ENCODE measurements at places on chromosomes 6 and 20.
A peak's percentile ranks its signal among the peaks of the same experiment; 100 is the strongest.

DNA sequence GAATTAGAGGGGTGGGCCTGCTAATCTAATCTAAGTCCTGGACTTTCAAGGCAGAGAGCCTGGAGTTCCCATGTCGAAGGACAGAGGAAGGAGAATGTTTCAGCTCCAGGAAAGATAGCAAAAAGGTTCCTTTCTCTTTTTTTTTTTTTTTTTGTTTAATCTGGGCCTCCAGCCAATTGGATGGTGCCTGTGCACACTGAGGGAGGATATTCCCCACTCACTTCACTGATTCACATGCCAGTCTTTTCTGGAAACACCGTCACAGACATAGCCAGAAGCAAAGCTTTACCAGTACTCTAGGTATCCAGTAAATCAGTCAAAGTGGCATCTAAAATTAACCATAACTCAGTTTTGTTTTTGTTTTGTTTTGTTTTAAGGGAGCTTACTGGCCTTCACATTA is 721.1 kb downstream of the TENT5A start:
- no peak for DNase-seq

- no peak for DNase-seq
These were observed 121.4 kb upstream of the CEP162 start for GRCh38 chr6:84348801-84349200.

GRCh38 chr20:50220093-50220893 is 29.7 kb downstream of the CEBPB start:
- no peak for DNase-seq

- DNase-seq = no peak
These were observed 215.1 kb upstream of the TBX18 start for GRCh38 chr6:84979541-84979940.

DNA sequence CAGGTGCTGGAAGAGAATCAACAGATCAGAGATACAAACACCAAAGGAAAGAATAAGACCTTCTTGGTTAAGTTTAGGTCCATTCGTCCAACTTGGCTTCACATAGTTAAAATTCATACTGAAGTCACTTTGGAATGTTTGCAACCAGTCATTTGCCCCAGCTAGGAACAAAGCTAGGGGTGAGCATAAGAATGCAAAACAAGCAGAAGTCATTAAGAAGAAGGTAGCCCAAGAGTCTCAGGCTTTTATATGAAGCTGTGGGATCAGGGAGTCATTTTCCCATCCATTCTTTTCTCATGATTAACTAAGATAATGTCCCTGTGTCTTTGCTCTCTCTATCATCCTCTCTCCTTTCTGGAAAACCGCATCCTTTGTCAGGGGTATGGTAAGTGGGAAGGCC is 51.5 kb upstream of the TMEM170B start:
- DNase-seq = no peak

GRCh38 chr6:14804785-14805210 is 441.1 kb upstream of the JARID2 start:
- peak; percentile 89 for DNase-seq

DNA sequence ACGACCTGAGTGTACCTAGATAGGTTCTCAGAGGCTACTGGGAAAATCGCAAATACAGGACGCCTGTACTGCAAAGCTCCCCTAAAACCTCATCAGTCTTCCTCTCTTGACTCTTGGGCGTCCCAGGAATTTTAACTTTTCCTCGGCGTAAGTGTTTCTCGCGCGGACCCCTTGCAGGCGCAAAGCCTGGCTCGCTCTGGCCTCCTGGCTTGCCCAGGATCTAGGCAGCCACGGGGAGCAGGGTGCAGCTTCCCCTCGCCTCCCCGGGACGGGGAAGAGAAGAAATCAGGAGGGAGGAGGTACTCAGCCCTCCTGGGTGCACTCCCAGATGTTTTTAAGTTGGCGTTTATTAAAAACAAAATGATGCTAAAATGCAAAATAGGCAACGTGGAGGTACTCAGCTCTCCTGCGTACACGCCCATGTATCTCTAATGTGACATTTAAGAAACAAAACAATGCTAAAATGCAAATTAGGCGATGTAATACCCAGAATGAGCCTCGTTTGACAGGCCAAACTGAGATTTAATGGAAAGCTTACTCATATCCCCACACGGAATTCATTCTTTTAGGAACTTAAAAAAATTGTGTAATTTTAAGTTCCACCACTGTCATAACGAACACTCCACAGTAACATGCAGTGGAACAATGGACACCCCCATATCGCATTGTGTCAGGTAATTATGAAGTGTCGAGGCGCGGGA is 1.6 kb upstream of the SOBP start:
- no peak for DNase-seq

DNA sequence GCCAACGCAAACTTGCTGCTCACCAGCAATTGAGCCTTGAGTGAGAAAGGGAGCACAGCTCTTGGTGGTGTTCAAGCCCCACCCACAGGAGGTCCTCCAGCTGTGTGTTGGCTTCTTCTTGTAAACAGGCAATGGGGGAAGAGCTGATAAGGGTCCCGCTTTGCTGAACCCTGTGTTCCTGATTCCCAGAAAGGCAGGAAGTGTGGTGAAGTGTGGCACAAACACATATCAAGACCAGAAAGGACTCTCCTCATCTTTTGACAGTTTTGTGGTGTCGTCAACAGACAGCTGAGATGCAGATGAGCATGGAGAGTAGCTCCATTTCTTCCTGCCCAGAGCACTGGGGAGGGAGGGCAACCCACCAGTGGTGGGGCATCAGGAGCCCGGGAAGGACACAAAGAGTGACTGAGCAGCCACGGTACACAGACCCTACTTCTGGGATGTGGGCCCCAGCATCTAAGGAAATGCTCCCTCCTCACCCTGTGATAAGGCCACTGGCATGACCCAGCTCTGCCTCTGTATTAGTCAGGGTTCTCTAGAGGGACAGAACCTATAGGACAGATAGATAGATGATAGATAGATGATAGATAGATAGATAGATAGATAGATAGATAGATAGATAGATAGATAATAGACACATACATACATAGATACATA is 188.9 kb upstream of the TAB2 start:
- DNase-seq = no peak

GRCh38 chr20:13298692-13299373 is 77.8 kb downstream of the ISM1 start:
- DNase-seq = no peak

GRCh38 chr6:112016320-112016719 is 37.6 kb upstream of the CCN6 start:
- DNase-seq = no peak

DNA sequence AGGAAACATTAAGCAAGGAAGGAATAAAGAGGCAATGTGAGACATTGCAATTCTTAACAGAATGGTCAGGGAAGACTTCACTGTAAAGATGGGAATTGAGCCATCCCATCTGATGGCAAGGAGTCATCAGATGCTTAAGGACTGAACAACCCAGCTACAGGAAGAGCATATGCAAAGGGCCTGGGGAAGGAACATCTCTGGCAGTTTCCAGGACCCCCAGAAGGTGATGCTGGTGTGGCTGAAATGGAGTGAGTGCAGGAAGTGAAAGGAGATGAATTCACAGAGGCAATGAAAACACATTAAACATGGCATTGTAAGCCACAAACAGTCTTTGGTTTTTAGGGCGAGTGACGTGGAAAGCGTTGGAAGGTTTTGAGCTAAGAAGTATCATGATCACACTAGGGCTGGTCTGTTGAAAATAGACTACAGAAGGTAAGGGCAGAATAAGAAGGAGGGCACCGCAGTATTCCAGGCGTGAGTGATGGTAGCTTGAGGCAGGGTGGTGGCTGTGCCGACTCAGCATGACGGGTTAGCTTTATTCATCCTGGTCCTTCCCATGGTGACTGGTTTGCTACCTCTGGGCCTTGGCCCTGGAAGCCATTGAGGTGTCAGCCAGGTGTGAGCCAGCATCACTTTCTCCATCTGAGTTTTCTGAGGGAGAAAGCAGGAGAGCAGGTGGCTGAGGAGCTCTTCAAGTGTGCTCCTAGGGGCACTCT is 6.8 kb downstream of the BTN2A1 start:
- DNase-seq = no peak

GRCh38 chr20:10551732-10552724 is 116.9 kb downstream of the SLX4IP start:
- DNase-seq = no peak

DNA sequence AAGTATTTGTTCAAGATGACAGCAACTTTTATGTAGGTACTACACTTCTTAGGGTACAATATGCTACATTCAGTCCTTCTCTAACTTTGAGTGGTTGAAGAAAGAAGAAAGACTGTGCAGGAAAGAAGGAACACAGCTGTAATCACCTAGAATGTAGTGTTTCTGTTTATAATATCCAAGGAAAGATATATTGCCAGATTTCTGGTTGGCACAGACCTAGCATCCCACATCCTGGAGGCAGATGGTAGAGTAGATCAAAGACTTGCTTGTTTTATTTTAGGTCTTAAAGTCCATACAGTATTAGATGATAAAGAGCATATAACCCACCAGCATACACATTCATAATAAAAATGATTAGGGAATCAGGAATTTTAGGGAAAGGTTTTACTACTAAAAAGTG is 13.3 kb upstream of the FABP7 start:
- DNase-seq = no peak

- no peak for DNase-seq
These were observed 514 bp upstream of the TSHZ2 start for GRCh38 chr20:52971498-52972189.

DNA sequence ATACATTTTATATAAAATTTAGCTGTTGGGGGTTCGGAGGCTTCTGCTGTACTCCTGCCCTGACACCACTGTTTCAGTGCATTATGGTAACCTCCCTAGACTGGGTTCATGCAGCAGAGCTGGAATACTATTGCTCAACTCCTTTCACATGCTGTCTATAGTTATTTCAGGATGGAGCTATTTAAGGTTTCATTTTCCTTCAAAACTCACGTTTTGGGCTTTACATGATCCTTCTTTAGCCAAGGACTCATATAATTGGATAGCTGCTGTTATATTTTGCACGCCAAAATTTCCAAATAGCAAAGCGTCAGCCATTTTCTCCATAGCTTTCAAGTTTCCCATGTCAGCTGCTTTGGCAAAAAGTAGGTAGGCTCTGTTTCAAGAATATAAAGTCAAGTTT is 76.8 kb downstream of the SEL1L2 start:
- DNase-seq = no peak

GRCh38 chr6:40844246-40844645 is 194.8 kb downstream of the UNC5CL start:
- no peak for DNase-seq

DNA sequence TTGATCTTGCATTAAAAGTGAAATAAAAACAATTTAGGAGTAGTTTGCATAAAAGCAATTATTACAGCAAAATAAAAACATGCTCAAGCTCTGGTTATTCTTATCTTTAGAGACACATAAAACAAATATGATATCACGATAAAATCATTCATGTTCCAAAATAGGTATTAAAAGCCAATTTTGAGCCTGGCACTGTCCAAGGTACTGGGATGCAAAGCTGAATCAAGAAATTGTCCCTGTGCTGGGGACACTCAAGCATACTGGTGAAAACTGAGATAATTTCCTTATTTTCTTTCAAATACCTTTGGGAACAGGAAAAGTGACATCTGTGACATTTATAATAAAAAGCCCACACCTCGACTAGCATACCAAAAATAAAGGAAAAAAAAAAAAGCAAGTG is 931 bp upstream of the MTCL3 start:
- no peak for DNase-seq

DNA sequence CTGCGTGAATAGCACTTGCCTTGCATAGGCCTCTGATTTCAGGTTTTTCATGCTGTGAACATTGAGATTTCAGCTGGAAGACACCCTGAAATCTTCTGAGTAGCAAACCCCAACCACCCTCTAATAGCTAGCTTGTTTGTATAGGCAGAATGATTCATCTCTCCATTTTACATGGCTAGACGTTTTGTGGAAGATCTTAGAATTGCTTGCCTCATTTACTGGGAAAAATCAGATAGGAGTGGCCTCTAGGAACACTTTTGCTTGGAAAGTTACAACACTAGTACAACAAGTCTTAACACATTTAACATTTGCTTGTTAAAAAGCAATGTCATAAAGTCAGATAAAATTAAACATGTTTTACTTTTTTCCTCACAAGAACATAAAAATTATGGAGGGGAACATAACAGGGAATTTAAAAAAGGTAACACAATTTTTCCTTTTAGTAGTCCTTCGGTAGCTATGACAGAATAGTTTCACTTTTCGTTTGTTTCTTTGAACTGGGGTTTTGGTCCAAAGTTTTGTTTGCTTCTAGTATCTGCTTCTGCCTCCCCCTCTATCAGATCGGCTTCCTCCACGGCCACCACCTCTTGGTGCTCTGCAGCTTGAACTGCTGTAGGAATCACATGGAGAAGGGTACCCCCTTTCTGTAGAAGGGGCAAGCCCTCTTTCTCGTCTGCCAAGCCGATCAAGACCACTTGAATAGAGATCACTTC is 102.2 kb upstream of the PTCHD4 start:
- no peak for DNase-seq

DNA sequence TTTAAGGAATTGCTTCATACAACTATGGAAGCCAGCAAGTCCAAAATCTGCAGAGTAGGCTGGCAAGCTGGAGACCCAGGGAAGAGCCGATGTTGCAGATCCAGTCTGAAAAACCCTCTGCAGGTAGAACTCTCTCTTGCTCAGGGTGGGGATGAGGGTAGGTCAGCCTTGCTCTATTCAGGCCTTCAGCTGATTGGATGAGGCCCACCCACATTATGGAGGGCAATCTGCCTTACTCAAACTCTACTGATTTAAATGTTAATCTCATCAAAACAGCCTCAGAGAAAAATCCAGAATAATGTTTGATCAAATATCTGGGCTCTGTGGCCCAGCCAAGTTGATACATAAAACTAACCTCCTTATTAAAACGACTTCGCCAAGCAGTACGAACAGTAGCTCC is 29.7 kb upstream of the RNF24 start:
- DNase-seq = no peak

DNA sequence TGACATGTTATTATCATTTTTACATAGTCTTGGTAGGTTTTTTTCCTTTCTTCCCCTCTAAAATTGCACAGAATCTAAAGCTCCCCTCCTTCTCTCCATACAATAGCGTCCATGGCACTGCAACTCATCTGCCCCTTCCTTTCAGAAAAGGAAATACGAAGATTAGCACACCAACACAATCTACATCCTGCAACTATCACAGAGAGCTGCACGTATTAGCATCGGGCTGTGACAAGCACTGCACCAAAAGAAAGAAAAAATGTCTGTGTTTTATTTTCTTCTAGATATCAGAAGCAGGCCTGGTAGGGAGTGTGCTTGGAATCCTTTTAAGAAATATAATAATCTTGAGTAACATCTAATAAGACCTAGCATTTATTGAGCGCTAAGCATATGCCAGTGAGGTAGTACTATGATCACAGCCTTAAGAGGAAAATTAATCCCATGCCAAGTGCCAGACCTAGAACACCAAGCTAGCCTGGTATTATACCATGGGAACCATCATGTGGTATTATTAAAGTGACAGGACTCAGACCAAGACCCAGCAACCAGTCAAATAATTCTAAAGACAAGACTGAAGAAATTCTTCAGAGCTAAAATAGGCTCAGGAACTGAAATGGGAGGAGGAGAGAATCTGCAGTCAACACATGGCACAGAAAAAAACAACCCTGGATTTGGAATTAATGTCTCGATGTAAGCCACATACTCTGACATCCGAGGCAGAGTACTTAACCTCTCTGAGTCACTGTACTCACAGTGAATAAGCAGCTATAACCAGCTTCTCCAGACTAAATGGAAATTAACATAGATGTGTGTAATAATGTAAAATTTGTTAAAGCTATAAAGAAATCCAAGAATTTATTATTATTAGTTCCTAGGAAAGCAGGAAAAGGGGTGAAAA is 124.3 kb downstream of the IPCEF1 start:
- DNase-seq = no peak
